ENCODE measurements at places on chromosomes 3 and 15. TPM values are rescaled to one million over a fixed set of nuclear protein-coding genes. Genes with fewer than 3 reads are reported as not detected.

DNA sequence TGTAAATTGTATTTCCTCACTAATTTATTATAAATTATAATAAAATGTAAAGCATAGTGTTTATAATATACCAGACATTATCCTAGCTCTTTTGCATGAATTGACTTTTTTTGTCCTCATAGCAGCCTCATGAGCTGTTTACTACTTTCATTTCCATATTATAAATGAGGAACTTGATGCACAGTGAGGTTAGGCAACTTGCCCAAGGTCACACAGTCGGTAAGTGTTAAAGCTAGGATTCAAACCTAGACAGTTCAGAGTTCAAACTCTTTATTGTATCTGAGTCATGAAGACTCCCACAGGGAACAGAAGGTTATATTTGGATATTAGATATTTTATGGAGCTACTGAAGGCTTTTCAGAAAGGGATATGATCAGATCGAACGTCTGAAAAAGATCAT is 322.2 kb upstream of the SATB1 start:
- peak; percentile 61 for DNase-seq

DNA sequence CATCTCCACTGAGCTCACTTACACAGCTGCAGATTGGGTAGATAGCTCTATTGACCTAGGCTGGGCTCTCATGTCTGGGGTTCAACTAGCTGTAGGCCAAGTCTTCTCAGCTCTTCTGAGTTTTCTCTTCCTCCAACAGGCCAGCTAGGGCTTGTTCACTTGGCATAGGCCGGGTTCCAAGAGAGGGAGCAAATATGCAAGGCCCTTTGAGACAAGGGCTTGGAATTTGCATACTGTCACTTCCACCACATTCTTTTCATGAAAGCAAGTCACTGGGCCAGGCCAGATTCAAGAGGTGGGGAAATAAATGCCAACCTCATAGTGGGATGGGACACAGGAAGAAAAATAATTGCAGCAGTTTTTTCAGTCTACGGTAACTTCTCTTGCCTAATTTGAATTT is 25.2 kb downstream of the PIGB start:
- DNase-seq = peak; percentile 5

GRCh38 chr3:7640787-7641186 is 779.9 kb downstream of the GRM7 start:
- no peak for DNase-seq

DNA sequence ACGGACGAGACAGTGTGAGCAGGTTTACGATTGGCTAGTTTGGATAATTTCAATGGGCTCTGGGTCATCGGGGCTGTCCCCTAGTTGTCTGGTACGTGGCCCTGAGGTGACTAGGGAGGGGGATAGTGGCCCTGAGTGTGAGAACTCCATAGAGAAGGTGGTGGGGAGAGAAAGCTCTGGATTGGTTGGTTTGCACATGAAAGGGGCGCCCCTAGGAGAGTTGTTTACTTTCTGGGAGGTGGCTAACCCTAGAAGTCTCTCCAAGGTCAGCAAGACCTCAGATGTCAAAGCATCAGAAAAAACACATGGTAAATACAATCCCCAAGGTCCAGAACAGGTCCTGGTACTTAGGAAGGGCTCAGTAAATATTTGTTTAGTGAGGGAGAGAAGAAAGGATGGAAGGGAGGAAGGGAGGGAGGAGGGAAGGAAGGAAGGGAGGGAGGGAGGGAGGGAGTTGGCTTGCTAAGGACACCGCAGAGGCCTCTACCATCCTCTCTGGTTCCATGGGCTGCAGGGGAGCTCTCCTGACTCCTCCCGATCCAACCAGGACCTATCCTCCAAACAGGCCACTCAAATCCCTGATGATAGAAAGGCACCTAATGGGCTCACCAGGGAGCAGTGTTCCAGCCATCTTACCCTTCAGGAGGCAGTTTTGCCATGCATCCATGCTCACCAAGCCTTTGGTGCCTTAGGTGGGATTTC is 3.0 kb upstream of the TRH start:
- no peak for DNase-seq

DNA sequence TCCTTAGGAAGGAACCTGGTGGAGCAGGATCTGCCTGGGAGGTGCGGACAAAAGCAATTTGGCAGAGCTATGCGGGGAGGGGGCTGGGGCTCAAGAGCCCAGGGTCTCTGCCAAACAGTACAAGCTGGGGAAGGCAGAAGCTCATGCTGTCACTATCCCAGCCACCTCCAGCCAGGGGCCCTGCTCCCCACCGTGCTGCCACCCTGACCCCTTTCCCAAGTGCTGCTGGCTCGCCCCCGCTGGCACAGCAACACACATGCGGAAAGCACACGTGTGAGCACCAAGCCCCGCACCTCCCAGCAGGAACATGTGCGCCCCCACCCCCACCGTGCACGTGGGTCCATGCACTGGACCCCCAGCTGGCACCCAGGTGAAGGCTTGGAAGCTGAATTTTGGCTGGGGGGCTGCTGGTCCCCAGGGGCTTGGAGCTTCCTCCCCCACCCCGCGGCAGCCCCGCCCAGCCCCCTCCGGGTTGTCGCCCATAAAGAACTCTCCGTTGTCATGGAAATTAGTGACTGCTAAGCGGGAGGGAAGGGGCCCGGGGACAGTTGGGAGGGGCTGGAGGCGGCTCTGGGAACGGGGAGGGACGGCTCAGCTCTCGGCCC is 742 bp downstream of the CAMKV start:
- DNase-seq = no peak

GRCh38 chr15:49154799-49155109 is 645 bp downstream of the COPS2 start:
- DNase-seq = no peak

- no peak for DNase-seq
Observed at GRCh38 chr3:106242781-106243180, 374.0 kb upstream of the CBLB start.

DNA sequence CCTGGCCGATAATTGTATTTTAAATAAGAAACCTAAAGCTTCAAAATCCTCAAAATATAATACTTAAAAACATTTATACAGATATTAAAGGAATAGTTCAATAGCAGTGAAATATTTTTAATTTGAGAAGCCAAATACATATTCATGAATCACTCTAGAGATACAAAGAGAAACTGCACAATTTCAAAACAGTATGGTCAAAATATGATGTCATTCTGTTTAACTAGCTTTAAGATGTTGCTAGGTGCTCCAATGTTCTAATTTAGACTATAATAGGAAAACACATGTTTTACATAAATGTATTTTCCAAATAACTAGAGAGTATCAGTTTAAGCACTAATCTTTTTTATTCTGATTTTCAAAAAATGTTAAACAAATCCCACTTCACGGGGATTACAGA is 10.3 kb upstream of the NRROS start:
- no peak for DNase-seq

DNA sequence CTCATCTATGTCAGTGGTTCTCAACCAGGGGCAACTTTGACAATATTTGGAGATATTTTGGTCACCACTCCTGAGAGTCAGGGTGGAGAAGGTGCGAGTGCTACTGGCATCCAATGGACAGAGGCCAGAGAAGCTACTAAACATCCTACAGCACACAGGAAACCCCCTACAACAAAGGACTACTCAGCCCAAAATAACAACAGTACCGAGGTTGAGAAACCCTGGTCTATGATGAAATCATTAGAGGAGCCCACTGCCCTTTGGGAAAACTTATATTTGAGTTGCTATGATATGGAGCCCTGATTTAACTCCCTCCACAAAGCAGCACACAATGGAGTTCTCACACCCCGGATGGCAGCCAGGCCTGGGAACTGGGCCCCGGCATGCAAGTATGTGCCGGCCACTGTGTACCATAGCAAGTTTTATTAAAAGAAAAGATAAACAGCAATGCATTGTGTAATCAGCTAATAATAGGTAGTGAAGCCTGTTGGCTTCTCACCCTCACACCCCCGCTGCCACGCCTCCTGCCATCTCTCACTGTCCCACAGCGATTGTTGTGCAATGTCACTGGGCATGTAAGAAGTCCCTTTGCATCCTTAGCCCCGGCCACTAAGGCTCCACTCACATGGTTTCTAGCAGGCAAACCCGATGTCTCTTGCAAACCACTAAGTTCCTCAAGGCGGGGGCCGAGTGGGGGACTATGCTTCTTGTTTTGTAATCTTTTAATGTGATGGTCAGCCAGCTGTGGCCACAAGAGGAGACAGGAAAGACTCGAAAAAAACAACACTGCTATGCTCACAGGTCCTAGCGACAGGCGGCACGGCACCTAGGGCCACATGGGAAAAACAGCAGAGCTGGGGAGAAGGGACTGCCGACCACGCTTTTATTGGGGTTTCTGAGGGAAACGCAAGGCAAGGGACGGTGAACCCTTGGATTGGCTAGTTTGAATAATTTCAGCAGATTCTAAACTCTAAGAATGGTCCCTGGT is 110.0 kb downstream of the AQP9 start:
- no peak for DNase-seq

- no peak for DNase-seq
Observed at GRCh38 chr3:99570061-99570460, 68.3 kb upstream of the COL8A1 start.

- DNase-seq = no peak
Observed at GRCh38 chr15:71146580-71146982, 31.3 kb downstream of the THSD4 start.

DNA sequence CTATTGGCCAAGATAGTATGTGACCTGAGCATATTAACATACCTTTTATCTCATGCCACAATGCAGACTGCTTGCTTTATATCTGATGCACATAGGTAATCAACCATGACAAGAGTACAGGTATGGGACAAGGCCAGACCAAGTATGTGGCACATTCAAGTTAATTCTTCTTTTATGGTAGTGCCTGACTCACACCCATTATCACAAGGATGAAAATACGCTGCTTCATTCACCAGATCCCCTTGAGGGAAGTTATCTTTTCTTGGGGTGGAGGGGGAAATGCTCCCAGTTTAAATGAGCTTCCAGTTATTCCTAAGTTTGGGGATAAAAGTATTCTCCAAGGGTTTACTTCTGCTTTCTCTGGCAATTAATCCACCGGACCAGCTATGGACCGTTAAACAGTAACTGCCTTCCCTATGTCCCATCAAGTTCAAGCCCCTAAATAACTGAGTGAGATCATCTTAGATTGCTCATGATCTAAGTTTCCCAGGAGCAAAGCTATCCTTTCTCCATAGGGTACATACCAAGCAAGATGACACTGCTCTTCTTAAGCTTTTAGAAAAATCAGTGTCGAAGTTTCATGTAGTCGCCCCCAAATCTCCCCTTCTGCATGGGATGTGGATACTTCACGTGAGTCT is 1.9 kb downstream of the COL8A1 start:
- DNase-seq = no peak

- DNase-seq = no peak
Observed at GRCh38 chr3:46955801-46956259, 20.7 kb downstream of the CCDC12 start.

DNA sequence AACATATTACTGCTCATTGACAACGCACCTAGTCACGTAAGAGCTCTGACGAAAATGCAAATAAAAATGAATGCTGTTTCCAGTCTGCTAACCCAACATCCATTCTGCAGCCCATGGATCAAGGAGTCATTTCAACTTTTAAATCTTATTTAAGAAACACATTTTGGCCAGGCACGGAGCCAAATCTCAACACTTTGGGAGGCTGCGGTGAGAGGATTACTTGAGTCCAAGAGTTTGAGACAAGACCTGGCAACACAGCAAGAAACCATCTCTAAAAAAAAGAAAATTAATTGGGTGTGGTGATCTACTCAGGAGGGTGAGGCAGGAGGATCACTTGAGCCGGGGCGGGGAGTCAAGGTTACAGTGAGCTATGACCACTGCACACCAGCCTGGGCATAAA is 22.4 kb upstream of the TM4SF19 start:
- no peak for DNase-seq

DNA sequence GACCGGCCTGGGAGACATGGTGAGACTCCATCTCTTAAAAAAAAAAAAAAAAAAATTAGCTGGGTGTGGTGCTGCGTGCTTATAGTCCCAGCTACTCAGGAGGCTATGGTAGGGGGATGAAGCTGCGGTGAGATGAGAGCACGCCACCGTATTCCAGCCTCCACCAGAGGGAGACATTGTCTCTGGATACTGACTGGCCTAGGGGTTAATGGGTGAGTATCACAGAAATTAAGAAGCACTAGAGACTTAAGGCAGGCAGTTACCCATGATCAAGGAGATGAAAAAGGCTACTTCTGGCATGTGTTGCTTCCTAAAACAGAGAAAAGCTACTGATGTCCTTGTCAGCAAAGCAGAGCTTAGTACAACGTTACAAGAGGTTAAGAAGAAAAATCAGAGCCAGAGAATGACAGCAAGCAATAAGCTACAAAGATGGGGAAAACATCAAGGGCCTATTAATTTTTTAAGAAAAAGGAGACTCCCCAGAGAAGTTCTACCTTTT is 8.6 kb downstream of the TFRC start:
- DNase-seq = no peak

DNA sequence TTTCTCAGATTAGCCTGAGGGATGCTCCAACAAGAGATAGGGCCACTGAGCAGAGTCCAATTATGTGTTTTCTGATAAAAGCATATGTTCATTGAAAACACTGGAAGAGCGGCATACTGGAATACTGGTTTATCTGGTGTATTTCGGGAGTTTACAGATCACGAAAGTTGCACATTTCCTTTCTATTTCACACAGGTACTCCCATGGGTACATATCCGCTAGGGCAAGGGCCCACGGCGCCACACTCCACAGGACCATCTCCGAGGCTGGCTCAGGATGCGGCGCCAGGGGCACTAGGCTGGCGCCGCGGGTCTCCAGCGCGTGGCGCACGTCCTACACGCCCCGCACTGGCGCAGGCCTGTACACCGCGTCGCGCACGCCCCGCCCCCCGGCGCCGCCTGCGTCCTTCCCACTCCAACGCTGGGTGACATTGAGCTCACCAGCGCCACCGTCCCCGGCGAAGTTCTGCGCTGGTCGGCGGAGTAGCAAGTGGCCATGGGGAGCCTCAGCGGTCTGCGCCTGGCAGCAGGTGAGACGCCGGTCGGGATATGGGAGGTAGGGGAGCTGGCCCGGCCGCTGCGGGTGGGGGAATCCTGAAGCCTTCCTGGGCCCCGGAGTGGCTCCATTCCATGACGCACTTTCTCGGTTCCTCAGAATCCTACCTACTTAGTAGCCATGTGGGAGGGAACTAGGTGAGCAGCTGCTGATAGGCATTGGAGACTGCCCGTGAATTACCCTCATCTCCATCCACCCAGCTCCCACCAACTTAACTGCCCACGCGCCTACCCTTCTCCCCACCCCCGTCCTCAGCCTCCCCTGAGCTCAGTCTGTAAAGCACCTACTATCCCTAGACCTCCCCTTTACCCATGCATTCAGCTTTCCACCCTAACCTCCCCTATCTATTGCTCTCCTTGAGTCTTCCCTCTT is at the start of gene FAM162A:
Gene FAM162A, plus strand, starts transcription at position 412 of the 927 bp plus-strand sequence. Its CDS starts 84 bp downstream, at position 496.
- DNase-seq = peak; percentile 94

- no peak for DNase-seq
Observed at GRCh38 chr15:63915873-63916771, 82.4 kb upstream of the HERC1 start.

Gene ECE2
- total RNA-seq = not detected

Gene CCR3
- 0.20 TPM for total RNA-seq

Gene USP50
- not detected for total RNA-seq

Gene ADPRH
- total RNA-seq = 18.7 TPM

Gene FEZF2
- not detected for total RNA-seq

Gene GPD1L
- total RNA-seq = 43.6 TPM

Gene TRIM69
- 26.6 TPM for total RNA-seq

Gene PLXND1
- 198 TPM for total RNA-seq

Gene UPK1B
- 0.18 TPM for total RNA-seq

Gene CP
- total RNA-seq = 5.8 TPM

Gene KCNMB3
- total RNA-seq = 1.6 TPM

Gene CDHR4
- 0.20 TPM for total RNA-seq

Measured in left lung (tissue), 14 donors.